CD4-positive, alpha-beta T cell treated with Interleukin-10 for 1 hour (primary cell): ENCODE measurements at places on chromosomes 7 and 10.
A peak's percentile ranks its signal among the peaks of the same experiment; 100 is the strongest.

DNA sequence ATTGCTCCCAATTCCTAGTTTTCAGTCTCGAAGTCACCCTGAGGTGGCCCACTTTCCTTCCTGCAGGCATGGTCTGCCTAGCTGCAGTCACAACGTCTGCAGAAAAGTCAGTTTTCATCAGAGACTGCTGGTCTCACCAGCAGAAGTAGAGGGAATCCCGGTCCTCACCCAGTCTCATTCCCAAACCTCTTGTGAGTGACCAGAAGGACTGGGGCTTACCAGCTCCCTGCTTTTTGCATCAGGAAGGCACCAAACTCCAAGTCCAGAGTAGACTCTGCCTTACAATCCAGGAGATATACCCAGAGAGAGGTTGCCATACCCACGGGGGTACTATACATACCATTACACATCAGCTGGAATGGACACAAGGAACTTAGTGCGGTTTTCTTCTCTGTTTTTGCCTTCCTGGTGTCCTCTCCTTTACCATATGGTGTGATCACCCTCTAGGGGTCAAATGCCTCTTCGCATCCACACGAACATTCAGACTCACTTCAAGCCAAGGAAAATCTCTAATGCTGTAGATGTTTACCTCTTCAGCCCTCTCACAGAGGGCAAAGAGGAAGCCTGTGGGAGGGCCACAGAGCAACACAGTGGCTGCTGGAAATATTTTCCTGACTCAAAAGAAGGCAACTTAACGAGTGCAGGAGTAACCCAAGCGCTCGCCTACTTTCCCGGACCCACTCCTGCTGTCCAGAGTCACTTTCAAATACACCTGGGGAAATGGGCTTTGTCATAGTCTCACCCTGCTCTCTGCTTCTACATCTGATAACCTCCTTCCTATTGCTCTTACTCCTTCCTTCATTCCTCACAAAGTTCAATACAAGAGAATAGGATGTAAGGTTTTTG, 220.9 kb downstream of the C7orf25 start:
- no peak for DNase-seq

DNA sequence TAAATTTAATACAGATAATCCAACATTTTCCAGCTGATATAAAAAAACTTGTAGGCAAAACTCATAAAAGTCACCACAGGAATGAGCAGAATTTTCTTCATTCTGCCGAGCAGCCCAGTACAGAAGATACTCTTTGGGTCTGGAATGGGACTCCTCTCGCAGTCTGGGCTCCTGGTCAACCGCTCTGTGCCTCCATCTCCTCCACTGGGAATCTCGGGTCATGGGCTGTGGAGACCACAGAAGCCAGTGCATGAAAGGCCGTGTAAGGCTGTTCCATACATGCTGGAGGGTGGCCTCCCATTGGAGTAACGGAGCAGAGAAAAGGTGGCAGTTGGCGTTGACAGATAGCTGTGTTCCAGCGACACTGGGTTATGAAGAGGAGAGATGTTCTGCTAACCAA, 616.4 kb upstream of the MGMT start:
- DNase-seq, result no peak

DNA sequence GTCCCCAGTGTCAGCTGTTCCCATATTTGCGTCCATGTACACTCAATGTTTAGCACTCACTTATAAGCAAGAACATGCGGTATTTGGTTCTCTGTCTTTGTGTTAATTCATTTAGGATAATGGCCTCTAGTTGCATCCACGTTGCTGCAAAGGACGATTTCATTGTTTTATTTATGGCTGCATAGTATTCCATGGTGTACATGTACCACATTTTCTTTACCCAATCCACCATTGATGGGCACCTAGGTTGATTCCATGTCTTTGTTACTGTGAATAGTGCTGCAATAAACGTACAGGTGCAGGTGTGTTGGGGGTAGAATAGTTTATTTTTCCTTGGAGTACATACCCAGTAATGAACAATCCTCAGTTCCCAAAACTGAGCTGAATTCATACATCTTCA, 24.3 kb upstream of the TRIM56 start:
- DNase-seq, result no peak

GRCh38 chr7:16708511-16708910, 45.0 kb upstream of the TSPAN13 start:
- DNase-seq, result no peak

DNA sequence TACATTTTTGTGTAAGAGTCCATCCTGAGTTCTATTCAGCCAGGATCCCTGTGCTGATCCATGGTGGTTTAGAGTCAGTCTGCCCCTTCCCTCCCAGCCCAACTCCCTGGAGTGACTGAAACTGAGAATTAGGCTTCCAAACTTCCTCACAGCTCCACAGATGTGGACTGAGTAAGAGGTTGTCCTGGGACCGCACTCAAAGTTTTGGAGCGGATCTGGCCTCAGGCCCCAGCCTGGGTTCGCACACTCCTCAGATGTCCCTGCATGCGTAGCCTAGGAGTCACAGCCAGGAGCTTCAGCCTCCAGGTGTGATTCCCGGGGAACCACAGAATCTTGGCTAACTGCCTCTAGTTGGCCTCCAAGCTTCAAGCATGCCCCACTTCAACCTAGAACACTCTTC, 218.1 kb downstream of the C7orf25 start:
- no peak for DNase-seq

- no peak for DNase-seq
These were observed 710.1 kb upstream of the KCND2 start for GRCh38 chr7:119562839-119563238.

- DNase-seq, result no peak
These were observed 4.4 kb downstream of the ZNF655 start for GRCh38 chr7:99562832-99563231.

- DNase-seq, result peak; percentile 47
These were observed 90.8 kb downstream of the CHN2 start for GRCh38 chr7:29285444-29285793.

DNA sequence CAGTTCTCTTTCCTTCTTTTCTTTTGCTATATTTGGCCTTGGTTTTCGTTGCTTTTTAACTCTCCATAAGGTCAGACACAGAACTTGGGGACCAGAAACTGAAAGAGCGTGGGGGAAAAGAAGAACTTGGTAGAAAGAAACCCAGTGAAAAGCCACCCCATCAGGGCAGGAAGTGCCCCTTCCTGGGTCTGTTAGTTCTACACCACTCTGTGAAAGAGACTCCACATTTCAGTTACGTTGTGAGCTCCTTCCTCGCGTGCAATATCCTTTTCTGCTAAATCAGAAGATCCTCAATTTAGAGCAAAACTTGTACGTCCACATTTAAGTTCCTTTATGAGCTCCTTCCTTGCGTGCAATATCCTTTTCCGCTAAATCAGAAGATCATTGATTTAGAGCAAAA, 220.6 kb upstream of the FOXK1 start:
- no peak for DNase-seq

- no peak for DNase-seq
These were observed 134.6 kb downstream of the ZNF467 start for GRCh38 chr7:149638566-149639320.

GRCh38 chr10:72146559-72147323, 58.4 kb upstream of the SPOCK2 start:
- no peak for DNase-seq

GRCh38 chr10:50523357-50523756, 100.4 kb downstream of the SGMS1 start:
- DNase-seq, result no peak

DNA sequence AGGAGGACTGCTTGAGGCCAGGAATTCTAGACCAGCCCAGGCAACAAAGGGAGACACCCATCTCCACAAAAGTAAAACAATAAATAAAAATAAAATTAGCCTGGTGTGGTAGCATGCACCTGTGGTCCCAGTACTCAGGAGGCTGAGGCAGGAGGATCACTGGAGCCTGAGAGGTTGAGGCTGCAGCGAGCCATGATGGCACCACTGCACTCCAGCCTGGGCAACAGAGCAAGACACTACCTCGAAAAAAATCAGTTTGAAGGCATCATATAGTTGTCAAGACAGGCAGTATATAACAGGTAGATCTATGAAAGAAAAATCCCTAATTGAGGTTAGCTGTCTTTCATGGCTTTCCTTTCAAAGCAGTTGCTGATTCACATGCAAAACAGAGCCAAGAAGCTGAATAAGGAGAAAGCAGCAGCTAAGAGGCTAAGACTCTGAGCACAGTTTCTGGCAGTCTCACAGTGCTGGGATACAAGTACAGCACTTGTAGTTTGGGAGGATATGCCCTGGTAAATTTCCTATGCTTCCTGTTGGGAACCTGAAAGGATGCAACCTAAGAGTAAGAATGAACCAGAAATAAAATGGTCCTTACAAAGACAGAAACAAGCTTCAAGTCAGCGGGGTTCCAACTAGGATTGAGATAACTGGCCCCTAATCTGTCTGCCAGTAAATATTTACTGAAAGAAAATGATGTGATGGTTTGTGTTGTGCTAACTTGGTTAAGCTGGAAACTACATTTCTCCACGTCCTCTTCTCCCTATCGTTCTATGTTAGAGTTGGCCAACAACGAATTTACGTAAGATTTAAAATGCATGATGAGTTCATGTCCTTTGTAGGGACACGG, 368.5 kb upstream of the HPS1 start:
- DNase-seq, result no peak

DNA sequence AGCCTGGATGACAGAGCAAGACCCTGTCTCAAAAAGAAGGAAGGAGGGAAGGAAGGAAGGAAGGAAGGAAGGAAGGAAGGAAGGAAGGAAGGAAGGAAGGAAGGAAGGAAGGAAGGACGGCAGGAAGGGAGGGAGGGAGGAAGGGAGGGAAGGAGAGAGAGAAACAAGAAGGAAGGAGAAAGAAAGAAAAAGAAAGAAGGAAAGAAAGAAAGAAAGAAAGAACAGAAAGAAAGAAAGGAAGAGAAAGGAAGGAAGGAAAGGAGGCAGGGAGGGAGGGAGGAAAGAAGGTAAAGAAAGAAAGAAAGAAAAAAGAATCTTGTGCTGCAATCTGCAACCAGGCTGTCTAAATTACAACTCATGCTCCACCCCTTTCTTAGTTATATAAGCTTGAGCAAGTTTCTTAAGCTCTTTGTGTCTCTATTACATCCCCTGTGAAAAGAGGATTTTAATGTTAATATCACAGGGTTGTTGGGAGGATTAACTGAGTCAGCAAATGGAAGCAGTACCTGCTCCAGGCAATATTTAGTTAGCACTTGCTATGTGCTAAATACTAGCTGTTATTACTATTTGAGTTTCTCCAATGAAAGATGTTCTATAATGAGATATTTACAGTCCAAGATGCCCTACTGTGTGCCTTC, 917.9 kb upstream of the AUTS2 start:
- no peak for DNase-seq

- peak; percentile 91 for DNase-seq
These were observed 65.8 kb downstream of the STK17A start for GRCh38 chr7:43648473-43649406.

DNA sequence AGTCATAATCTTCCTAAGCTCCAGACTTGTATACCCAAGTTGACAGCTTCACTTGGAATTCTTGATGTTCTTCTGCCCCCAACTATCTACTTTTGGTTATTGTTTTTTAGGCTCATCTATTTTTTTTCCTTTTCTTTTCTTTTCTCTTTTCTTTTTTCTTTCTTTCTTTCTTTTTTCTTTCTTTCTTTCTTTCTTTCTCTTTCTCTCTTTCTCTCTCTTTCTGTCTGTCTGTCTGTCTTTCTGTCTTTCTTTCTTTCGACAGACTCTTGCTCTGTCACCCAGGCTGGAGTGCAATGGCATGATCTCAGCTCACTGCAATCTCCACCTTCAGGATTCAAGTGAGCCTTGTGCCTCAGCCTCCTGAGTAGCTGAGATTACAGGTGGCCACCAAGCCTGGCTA, 36.5 kb downstream of the KMT2E start:
- DNase-seq, result no peak

DNA sequence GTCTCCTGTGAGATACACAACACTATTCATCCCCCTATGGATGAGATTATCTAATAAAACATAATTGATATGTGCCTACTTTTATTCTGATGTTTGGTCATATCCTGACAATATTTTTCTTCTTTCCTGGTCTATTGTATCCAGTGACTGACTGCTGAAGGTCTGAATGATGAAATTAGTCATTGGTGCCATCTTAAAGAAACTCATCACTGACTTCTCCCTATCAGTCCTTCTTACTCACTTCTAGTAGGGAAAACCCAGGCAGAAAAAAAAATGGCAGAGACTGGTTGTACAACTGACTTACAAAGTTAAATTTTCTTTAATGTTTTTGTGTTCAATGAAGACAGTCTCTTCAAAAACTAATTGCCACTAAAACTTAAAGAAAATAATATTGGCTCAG, 377.4 kb downstream of the HTR7 start:
- no peak for DNase-seq

DNA sequence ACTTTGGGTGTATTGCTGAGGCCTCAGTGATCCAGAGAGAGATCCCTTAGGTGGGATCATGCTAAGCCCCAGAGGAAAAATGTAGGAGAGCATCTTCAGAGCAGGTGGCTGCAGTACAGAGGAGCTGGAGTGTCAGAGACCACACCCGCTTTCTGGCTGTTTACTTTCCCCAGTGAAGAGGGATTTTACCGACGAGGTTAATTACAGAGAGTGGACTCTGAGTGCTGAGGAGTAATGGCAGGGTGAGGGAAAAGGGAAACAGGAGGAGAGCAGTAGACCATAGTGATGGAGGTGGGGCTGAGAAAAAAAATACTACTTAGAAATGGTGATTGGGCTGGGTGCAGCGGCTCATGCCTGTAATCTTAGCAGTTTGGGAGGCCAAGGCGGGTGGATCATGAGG, 43.3 kb upstream of the HBP1 start:
- DNase-seq, result no peak

- no peak for DNase-seq
These were observed 15.8 kb downstream of the NET1 start for GRCh38 chr10:5428133-5428532.

GRCh38 chr7:97006816-97007582, 1.6 kb downstream of the DLX6 start:
- no peak for DNase-seq

DNA sequence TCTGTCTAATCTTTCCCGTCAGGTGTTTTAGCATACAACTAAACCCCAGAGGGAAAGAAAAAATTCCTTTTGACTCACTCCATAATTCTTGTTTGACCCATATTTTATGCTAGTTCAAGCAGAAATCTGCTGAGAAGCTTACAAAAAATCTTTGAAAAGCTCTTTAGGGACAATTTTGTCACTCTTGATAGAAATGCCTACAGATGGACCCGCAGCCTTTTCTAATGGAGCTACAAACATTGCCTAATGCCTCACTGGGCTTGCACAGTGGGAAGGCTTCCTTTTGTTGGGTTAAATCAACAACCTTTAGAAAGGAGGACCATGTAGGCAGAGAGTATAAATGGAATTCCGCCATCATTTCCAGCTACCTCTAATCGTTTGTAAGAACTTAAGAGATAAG, 344.5 kb downstream of the PCLO start:
- no peak for DNase-seq

- no peak for DNase-seq
These were observed 54.5 kb downstream of the SCRN1 start for GRCh38 chr7:29935111-29935510.

- no peak for DNase-seq
These were observed 21.3 kb downstream of the SSMEM1 start for GRCh38 chr7:130228840-130229502.
